Upper lobe of right lung (tissue), 1 donor: ENCODE measurements at places on chromosomes 12 and 14. TPM values are rescaled to one million over a fixed set of nuclear protein-coding genes. Genes with fewer than 3 reads are reported as not detected.

Gene FGD6
- 28.8 TPM for total RNA-seq

Gene IKZF4
- total RNA-seq: 10.5 TPM

DNA sequence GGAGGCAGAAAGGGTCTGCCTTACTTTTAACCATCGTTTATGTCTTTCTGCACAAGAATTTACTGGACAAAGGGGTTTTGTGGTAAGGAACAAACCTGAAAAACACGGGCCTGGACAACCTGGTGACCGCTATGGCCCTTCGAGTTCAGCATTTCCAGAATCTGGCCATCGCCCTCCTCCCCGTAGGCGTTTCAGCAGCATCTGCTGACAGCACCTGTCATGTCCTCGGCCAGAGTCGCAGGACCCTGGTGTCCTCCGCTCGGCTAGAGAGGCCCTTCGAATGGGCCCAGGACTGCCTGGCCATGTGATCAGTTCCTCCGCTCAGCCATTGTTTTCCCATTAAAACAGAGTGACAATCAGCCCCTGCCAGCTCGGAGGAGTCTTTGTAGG lies 142.8 kb upstream of the FKBP4 start:
- H3K4me1 ChIP-seq: no peaks in the 10 kb centered on the region
- H3K36me3 ChIP-seq: peaks cover 8% of the 10 kb centered on the region
- H3K27ac ChIP-seq: no peak overlapping the region
- peaks cover 9% of the 10 kb centered on the region for H3K27me3 ChIP-seq
- peak; percentile 61 for DNase-seq
- no peak overlapping the region for H3K4me3 ChIP-seq

DNA sequence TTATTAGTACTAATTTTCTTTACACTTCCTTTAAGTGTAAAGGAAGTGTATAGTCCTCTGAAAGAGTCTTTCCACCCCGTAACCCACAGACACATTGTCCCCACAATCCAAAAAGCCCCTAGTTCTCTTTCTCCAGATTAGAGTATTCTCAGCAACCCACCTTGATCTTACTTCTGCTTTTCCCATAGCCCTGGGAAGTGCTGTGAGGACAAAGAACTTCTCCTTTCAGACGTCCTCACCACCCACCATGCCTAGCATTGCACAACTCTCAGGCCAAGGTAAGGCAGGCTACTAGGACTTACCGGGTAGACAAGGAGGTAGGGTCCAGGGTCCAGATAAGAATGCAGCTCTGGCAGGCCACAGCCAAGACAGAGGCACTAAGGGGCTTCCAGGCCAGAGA lies 7.4 kb downstream of the AAAS start:
- no peak overlapping the region for H3K27ac ChIP-seq
- DNase-seq: no peak
- no peak overlapping the region for H3K4me3 ChIP-seq
- H3K27me3 ChIP-seq: no peaks in the 10 kb centered on the region

- H3K36me3 ChIP-seq: no peaks in the 10 kb centered on the region
- no peaks in the 10 kb centered on the region for H3K4me1 ChIP-seq
- no peak overlapping the region for H3K27ac ChIP-seq
- DNase-seq: no peak
Measured at GRCh38 chr14:89013698-89014568, 189.5 kb downstream of the TTC8 start.

- DNase-seq: no peak
- no peak overlapping the region for H3K27ac ChIP-seq
- H3K4me1 ChIP-seq: no peaks in the 10 kb centered on the region
- H3K4me3 ChIP-seq: no peak overlapping the region
Measured at GRCh38 chr12:13942826-13943225, 38.6 kb downstream of the GRIN2B start.

DNA sequence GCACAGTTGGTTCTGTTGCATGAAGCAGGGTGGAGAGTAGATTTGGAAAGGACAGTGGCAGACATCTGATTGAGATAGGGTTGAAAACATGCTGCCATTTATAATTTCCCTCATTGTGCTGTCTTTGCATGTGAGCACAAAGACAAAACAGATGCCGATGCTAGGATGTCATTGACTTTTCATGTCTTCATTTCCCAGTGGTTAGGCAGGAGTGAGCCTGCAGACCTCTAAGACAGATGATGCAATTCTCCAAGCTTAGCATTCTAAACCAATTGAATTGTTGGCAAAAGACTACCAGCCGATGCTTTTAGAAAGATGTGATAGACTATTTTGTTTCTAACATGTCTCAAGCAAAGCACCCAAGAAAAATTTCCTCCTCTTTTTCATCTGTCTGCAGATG lies 37.1 kb upstream of the PELI2 start:
- H3K36me3 ChIP-seq: no peaks in the 10 kb centered on the region
- DNase-seq: no peak
- H3K27me3 ChIP-seq: no peaks in the 10 kb centered on the region
